ENCODE measurements at places on chromosomes 7 and 10.

GRCh38 chr7:129804111-129804889 lies 148.5 kb downstream of the UBE2H start:
- DNase-seq, result no peak

- DNase-seq, result no peak
Observed at GRCh38 chr7:112115880-112116279, 90.3 kb downstream of the DOCK4 start.

- DNase-seq, result peak; percentile 71
Observed at GRCh38 chr7:75756991-75757676, 14.9 kb downstream of the CCL26 start.

DNA sequence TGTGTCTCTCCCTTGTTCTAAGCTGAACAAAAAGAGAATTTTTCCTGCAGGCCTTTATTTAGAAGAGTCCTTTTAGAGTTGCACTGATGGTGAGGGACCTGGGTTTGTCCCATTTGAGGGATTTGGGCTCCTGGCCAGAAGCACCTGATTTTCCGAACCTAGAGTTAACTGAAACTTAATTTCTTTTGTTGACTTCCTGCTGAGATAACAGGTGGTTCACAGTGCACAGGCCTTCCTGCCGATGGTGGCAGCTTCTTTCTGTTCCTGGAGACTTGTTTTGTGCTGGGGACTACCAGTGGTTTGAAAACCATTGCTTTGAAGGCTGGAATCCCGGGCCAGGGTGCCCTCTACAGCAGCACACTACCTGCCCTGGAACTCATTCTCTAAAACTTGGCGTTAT lies 99.2 kb downstream of the SUGCT start:
- DNase-seq, result no peak

DNA sequence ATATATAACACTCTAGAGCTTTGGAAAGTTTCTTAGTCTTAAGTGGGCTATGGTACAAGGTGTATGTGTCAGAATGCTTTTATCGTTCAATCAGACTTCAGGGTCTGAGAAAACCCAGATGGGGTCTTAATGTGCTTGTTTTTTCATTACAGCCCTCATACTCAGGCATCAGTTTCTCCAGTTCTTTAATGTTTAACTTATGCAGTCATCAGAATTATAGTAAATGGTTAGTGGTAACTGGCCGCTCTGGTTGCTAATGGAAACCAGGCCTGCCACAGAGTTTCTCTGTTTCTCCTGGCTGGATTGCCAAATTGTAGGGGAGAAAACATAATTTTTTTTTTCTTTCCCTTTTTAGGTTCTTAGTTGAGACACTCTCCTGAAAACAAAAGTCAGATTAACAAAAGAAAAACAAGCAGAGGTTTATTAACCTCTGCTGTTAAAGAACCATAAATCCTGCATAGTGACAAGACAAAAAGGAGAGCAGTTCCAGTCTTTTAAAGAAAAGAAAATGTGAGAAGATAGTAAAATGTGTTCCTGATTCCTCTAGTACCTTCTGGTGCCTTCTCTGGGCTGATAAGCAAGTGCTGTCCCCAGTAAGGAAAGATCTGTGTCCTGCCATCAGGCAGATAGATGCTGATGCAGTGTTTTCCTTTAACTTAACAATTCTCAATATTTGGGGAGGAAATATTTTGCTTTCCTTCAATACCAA lies 21.5 kb upstream of the GHITM start:
- no peak for DNase-seq

DNA sequence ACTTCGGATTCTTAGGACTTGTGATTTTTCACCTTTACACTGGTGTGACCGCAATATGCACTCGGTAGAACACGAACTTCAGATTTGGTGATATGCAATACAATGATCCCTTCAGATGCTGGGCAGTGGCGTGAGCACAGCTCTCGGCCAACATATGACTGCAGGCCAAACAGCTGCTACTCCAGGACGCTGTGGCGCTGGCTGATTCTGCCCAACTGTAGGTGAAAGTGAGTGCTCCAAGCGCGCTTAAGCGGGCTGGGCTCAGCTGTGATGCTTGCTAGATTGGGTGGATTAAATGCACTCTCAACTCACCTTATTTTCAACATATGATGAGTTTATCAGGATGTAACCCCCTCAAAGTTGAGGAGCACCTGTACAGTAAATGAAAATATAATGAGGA lies 137.6 kb upstream of the RET start:
- DNase-seq, result no peak

DNA sequence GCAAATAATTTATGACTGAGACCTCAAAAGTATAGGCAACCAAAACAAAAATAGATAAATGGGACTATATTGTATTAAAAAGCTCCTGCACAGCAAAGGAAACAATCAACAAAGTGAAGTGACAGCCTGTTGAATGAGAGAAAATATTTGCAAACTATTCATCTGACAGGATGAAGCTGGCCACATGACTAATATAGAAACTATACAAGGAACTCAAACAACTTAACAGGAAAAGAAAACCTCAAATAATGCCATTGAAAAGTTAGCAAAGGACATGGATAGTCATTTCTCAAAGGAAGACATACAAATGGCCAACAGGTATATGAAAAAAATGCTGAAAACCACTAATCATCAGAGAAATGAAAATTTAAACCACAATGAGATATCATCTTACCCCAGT lies 245.1 kb downstream of the STK31 start:
- DNase-seq, result no peak

- no peak for DNase-seq
Observed at GRCh38 chr10:13681960-13682359, 95.2 kb downstream of the PRPF18 start.

DNA sequence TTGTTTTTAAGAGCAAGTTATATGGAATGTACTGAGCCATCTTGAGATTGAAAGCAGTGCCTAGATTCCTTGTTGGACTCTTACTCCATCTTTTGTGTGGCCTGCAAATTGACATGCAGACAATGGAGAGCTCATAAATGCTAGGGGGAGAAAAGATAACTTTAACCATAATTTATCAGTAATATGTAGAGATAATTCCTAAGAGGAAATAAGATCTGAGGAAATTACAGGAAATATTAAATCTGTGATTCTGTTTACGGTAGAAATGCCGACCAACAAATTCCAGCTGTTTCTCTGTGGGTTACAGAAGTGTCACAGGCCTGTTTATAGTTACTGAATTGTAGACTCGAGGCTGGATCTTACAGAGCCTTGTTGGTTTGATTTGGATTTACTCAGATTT lies 348.0 kb downstream of the SUGCT start:
- DNase-seq, result no peak

GRCh38 chr7:127850195-127850594 lies 181.0 kb downstream of the LRRC4 start:
- DNase-seq, result no peak

DNA sequence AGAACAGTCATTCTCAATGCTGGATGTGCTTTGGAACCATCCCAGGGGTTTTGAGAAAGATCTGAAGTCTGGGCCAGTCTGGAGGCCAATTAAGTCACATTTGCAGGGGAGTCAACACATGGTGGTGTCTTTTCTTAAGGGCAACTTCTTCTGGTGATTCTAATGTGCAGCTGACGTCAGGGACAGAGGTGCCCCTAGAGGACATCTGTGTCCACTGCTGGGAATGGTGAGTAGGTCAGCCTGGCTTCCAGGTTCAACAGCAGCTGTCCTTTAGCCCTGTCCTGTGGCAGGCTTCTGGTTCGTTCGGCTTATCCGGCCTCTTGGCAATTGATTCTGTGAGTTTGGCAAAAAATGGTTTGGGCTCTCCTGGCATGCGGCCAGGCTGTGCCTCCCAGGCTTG lies 269.7 kb upstream of the HABP2 start:
- no peak for DNase-seq

GRCh38 chr10:125984865-125985495 lies 88.6 kb downstream of the FANK1 start:
- no peak for DNase-seq

DNA sequence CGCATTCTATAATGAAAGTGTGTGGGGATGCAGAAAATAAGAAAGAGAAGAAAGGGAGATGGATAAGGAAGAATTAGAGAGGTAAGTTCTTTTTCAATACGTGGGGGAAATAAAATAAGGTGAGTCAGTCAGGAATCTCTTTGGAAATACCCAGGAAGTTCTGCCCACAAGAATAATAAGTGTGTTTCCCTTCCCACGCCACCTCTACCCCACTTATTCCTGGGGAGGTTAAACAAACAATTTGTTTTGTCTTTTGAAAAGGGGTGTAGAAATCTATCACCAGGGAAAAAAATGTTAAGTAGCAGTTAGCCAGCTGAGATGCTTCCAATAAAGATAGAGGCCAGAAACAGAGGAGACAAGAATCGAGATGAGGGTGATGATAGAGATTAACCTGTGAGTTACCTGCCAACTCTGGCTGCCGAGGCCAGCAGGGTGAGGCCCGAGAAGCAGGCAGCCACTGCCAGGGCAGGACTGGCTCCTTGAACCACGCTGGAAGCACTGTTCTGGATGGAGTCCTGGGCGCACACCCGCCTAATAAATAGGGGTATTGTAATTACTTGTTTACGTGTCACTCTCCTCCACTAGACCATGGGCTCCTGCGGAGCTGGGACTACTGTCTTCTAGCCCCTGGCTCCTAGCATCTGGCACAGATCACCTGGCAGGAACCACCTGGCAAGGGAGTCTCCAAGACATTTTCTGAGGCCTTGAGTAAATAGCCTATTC lies 191.3 kb downstream of the FGFR2 start:
- DNase-seq, result peak; percentile 2

DNA sequence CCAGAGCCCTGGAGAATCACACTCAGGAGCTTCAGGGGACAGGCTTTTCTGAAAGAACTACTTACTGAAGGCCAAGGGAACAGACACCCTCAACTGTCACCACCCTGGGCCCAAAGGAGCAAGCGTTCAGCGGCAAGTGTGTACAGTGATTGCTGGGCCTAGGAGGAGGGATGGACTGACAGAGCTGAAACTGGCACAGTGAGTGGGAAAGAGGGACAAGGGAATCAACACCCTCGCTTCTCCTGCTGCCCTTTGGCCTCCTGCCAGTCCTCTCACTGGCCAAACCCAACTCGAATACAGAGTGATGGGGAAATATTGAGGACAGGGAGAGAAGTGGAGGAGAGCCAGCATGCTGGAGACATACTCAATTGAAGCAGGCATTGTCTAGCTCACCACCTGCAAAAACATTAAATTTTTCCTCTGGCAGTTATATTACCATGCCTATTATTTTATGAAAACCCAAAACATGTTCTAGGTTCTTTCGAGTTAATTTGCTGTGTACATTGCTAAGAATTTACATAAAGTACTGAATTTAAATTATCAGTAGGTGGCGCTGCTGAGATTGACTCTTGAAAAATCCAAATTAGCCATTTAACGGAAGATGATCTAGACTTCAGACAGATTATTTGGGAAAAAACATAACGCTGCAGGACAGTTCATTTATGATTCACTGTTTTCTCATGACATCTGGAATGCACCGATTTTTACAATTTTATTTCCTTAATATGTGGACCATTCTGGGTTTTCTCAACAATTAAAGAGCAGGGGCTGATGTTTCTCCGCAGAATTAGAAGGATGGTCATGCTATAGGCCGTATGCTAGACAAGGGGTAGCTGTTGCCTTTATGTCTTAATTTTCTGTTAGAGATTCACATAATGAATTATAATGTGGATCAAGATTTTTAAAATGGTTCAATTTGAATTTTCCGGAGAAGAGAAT lies 14.7 kb upstream of the TMEM236 start:
- peak; percentile 55 for DNase-seq

GRCh38 chr10:119449760-119450461 lies 92.6 kb downstream of the RGS10 start:
- DNase-seq, result no peak

GRCh38 chr10:116826803-116827202 lies 22.5 kb upstream of the ENO4 start:
- no peak for DNase-seq

- no peak for DNase-seq
Observed at GRCh38 chr10:17349717-17350116, 104.7 kb downstream of the ST8SIA6 start.

DNA sequence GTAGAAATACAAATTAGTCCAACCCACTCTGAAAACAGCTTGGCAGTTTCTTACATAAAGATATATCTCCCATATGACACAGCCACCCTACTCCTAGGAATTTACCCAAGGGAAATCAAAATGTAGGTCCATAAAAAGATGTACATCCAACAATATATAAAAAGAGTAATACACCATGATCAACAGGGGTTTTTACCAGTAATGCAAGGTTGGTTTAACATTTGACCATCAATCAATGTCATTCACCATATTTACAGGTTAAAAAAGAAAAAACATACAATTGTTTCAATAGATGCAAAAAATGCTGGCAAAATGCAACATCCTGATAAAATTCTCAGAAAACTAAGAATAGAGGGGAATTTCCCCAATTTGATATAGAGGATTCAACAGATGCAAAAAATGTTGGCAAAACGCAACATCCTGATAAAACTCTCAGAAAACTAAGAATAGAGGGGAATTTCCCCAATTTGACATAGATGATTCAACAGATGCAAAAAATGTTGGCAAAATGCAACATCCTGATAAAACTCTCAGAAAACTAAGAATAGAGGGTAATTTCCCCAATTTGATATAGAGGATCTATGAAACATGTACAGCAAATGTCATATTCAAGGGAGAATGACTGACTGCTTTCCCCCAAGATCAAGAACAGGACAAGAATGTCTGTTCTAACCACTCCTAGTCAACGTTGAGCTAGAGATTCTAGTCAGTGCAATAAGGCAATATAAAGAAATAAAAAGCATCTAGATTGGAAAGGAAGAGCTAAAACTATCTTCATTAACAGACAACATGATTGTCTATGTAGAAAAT lies 13.7 kb downstream of the ADAP1 start:
- DNase-seq, result peak; percentile 21

GRCh38 chr10:61975391-61975932 lies 74.0 kb downstream of the ARID5B start:
- DNase-seq, result no peak

DNA sequence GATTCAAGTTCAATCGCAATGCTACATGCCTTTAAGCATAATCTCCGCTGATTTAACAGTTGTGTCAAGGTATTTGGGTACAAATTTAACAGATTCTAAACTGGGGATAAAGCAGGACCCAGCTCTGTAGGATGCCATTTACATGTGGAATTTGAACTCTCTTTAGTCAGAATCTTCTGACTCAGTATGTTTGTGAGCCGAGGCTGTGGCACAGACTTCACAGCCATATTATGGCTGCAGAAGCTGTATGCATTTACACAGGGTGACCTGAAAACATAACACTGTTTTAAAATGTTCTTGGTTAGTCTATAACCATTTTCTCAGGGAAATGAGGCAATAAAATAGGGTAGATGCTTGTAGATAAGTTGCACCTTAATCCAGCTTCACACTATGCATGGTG lies 8.7 kb downstream of the PDLIM1 start:
- DNase-seq, result no peak

Data from dermis microvascular lymphatic vessel endothelial cell (primary cell).